Dorsolateral prefrontal cortex (tissue), 122 donors: ENCODE measurements at places on chromosomes 4 and X. TPM values are rescaled to one million over a fixed set of nuclear protein-coding genes. Genes with fewer than 3 reads are reported as not detected.

DNA sequence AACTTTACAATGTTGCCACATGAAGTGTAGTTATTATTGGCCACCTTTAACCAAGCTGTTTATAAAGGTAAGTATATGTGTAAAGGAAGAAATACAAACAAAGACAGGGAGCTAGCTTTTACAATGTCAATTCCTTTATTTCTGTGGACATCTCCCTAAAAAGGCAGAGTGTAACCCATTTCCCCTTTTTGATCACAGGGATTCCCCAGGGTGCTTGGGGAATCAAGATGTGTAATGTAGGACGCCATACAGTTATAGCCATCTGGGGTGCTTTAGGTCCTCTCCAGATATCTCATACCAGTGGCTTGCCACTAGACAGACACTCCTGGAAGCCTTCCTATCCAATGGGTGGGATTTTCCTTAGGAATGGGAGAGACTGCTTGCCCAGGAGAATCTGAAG lies 4.2 kb upstream of the CUL4B start:
- DNase-seq: no peak

- no peak for DNase-seq
Observed at GRCh38 chr4:95949136-95949765, 109.4 kb downstream of the PDHA2 start.

MAGEB2 gene
- total RNA-seq: not detected

DNA sequence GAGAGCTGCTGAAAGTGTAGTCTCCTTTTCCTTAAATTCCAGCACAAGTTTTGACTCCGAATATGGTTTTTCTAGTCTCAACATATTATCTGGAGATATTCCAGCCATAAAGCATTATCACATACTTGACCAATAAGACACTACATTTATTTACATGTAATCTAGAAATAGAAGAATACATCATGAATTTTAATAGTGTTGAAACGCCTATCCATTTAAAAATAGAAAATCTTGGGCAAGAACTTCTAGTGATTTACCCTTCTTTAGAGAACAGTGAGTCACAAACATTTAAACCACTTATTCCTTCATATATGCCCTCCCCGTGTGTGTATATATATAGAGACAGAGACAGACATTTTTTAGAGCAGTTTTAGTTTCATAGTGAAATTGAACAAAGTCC lies 161.5 kb downstream of the SOWAHB start:
- no peak for DNase-seq

DNA sequence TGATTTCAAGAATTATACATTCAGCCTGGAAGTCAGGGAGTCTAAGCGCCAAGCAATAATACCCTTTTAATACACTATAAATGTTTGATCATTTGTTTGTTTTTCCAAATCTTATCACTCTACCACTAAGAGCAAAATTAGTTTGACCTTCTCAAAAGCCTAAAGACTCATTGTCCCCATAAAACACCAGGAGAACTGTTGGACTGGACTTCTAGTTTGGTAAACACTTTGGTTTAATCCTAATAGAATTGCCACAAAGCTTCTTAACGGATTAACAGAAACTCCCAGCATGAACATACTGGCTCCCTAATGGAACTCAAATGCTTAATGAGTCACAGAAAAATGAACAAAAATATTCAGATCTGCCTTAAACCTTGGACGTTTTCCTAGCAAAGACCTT lies 34.9 kb downstream of the SYTL5 start:
- DNase-seq: no peak

GRCh38 chr4:47705326-47705981 lies 132.4 kb downstream of the CORIN start:
- DNase-seq: no peak

GRCh38 chrX:110569506-110569905 lies 210.9 kb downstream of the RTL9 start:
- DNase-seq: no peak
